ENCODE measurements at places on chromosomes 2 and 18.

- DNase-seq: no peak
Observed at GRCh38 chr18:29838556-29838955, 1204.0 kb downstream of the DSC3 start.

GRCh38 chr2:38692636-38693318, 26.9 kb downstream of the GALM start:
- peak; percentile 84 for DNase-seq

GRCh38 chr2:214379227-214379626, 31.6 kb upstream of the VWC2L start:
- DNase-seq: no peak

- DNase-seq: no peak
Observed at GRCh38 chr2:157842106-157842879, 33.8 kb downstream of the ACVR1 start.

- no peak for DNase-seq
Observed at GRCh38 chr2:210546424-210547208, 9.8 kb upstream of the CPS1 start.

DNA sequence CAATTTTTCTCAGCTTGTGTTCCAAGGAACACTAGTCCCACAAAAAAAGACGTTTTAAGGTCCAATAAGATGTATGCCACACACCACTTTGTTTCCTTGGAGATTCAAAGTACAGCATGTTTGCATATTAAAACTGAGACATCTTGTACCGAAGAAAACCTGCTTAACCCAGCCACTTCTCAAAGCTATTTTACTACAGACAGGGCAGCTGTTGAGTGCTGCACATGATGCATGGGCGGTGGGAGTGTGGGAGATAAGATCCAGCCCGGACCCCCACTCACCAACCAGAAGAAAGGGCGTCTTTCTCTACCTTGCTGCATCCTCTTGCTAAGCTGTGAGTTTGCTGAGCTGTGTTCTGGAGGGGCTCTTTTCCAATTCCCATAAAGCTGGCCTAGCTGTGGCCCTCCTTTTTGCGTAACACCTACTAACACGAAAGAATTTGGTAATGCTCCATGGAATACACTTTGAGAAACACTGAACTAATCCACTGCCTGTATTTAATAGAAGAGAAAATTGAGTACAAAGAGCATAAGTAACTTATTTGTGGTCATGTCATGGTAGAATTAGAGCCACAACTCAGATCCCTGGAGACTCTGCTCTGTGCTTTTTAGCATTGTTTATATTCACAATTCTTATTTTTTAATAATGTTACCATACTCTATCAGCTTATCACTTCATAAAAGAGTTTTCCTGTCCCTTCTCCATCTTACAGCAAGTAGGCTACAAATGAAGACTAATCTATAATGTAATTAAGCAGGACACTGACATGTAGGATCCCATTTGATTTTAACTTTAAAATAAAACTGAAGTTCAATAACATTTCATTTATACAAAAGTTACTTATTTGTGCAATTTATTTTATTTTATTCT, 90.0 kb downstream of the PLEKHM3 start:
- no peak for DNase-seq

DNA sequence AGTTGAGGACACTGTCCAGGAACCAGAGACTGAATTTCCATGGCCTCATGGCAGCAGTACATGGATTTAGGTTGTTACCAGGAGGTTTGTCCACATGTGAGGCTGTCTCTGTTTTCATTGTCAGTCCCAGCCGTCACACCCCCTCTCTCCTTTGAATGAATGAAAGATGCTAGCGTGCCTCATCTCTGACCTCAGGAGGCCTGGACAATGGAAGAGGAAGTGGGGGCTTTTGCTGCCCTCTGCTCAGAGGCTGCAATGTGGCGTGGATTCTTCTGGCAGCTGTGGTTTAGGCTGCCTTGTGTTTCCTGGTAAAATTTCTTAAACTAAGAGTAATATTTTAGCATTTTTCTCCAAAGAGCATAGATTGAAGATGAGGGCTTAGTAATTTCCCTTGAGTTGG, 47.5 kb downstream of the RAB31 start:
- no peak for DNase-seq

- no peak for DNase-seq
Observed at GRCh38 chr2:108632332-108633160, 86.7 kb upstream of the RANBP2 start.

- DNase-seq: peak; percentile 35
Observed at GRCh38 chr2:205675861-205676516, 6.3 kb upstream of the NRP2 start.

GRCh38 chr2:105325389-105325963, 4.1 kb downstream of the TGFBRAP1 start:
- no peak for DNase-seq

DNA sequence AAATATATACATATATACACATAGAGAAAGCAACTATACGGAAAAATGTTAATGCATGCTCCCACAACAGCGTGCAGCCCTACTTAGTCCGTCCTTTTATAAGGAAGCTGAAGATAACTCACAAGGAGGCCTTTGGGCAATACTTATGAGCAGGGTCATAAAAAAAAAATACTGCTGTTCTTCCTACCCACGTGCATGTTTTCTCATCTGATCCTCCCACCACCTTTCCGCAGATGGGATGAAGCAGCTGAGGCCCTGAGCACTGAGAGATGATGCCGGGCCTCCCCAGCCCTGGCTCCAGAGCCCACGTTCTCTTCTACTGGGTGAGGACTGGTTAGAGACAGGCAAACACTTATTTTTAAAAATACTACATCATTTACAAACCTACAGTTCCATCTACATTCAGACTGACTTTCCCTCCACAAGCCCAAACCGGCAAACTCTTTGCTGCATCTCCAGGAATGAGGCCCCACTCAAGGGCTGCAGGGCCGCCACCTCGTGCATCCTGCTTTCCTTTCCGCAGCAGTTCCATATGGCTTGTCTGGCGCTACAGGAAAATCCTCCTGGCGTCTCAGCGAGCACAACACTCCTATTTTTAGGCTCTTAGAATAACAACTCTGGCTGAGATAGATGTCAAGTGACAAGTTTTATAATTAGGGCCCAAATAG, 41.6 kb downstream of the TBC1D8 start:
- peak; percentile 76 for DNase-seq

- DNase-seq: no peak
Observed at GRCh38 chr2:6353669-6354068, 512.0 kb downstream of the CMPK2 start.

- DNase-seq: no peak
Observed at GRCh38 chr2:190935054-190935453, 54.4 kb downstream of the GLS start.

DNA sequence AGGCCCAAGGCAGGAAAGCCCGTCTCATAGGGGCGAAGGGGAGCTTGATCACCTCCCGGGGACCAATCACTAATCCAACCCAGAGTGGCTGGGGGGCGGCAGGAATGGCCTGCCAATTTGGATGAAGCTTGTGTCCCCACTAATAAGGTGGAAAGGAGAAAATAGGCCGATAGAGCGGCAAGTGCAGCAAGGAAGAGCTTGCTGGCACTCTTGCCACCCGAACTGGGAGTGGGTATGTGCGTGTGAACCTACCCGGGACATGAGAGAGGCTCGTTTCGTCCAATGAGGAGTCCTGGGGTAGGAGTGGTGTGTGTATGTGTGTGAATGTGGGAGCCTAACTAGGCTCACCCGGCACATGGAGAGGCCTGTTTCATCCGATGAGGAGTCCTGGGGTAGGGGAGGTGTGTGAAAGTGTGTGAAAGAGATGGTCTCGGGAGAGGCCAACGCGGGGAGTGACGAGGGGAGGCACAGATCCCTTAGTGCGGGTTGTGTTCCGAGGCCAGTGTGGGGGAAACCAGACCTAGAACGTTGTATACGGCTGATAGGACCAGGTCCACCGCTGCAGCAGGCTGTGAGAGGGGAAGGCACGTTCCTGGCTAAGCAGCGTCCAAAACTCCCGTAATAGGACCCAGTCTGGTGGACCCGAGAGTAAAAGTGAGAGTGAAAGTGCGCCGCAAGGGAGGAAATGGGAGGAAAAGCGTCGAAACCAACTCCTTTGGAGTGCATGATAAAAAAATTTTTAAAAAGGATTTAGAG, 47.1 kb upstream of the SELENOI start:
- DNase-seq: no peak

Measured in cerebellum (tissue), 4 donors.